Stimulated activated CD4-positive, alpha-beta T cell treated with anti-CD3 and anti-CD28 coated beads, Interleukin-2, amount 100 ng/mL, for 48 hours (primary cell): ENCODE measurements at places on chromosomes 12 and 14.

DNA sequence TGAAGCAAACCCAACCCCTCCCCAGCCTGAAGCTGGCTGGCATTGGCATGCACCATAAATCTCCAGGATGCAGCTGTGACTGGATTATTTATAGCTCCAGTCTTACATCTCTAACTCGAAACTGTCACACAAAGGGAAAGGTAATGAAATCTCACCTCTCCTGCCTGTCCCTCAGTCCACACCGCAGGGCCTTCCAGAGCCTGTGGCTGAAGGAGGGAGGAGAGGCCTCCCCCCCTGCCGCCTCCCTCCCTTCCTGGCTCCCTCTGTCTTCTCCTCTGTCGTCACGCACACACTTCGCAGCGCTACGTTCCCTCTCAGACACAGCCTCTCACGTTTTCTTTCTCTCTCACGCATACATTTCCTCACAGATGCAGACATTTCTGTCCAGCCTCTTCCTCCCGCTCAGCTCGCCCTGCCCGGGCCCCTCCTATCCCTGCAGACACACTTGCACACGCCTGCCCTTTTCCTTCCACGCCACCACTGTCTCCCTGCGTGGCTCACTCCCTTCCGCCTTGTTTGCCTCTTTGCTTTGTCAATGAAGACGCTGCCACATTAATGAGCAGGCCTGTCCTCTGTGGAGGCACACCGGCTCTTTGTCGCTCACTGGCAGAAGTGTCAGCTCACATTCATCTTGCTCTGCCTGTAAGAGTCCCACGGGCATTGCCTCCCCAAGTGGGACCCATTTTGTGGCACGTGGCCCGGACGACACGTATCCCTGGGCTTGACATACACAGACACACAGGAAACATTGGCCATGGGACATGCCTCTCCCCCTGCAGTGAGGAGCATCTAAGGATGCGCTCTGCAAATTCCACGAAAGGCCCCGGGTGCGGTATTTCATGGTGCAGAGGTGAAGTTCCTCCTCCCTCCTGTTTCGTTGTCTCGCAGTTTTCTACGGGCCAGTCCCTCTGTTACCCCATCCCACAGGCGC lies 27.9 kb downstream of the IRF2BPL start:
- no peak for DNase-seq

- DNase-seq: no peak
Measured at GRCh38 chr12:71270057-71270456, 112.3 kb upstream of the TSPAN8 start.

DNA sequence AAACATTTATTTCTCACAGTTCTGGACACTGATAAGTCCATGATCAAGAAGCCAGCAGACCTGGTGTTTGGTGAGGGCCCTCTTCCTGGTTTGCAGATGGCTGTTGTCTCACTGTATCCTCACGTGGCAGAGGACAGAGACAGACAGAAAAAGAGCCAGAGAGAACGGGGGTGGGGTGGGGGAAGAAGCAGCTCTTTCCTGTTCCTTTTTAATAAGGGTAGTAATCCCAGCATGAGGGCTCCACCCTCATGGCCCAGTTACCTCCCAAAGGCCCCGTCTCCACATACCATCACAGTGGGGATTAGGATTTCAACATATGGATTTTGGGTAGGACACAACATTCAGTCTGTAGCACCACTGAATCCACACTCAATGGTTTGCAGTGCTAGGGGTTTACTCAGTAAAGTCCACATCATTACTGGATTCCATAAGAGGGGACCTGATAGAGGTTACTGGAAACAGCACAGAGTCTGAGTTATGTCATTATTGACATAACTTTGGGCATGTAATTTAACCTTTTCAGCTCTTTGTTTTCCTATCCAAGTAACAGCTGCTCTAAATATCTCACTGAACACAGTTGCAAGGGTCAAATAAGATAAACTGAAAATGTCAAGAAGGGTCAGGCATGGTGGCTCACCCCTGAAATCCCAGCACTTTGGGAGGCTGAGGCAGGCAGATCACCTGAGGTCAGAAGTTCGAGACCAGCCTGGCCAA lies 53.2 kb downstream of the RPAP3 start:
- no peak for DNase-seq

DNA sequence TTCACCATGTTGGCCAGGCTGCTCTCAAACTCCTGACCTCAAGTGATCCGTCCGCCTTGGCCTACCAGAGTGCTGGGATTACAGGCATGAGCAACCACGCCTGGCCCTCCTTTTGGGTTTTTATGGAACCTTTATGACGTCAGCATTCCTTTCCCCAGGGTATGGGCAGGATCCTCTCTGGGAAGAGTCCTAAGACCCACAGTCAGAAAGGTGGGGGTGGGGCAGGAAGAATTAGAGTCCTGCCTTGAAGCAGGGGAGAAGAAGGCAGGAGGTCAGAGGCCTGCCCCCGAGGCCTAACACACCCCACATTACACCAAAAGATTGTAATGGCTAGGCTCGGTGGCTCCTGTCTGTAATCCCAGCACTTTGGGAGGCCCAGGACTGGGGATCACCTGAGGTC lies 30.8 kb upstream of the CDK17 start:
- no peak for DNase-seq

DNA sequence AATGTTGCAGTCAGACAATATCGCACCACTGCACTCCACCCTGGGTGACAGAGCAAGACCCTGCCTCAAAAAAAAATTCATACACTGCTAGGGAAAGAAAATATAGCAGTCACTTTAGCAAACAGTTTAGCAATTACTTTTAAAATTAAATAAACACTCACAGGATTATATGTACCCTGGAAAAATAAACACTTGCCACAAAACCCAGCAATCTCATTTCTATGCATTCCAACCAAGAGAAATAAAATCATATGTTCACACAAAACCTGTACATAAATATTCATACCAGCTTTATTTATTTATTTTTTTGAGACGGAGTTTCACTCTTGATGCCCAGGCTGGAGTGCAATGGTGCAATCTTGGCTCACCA lies 20.2 kb downstream of the ATXN2 start:
- DNase-seq: no peak

- no peak for DNase-seq
Measured at GRCh38 chr12:15193946-15194345, 27.3 kb downstream of the RERG start.

DNA sequence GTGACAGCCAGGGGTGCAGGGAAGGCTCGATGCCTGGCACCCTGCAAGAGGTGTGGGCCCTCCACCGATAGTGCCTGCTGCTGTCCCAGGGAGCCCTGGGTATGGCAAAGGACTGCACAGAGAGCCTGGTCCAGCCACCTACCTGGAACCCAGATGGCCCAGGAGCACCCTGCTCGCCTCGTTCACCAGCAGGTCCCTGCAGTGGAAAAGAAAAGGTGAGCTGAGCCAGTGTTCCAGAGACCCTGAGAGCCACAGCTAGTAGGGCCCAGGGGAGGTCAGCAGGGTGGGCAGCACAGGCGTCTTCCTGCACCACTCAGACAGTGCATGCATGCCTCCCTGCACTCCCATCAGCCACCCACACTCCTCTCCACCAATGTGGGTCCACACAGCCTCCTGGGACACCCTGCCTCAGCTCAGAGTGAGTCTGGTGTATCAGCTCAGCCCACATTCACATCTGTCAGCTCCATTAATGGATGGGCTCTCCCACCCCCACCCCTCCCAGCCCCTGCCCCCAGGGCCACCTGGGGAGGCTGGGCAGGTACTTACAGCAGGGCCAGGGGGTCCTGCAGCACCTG lies 20.2 kb downstream of the TMEM106C start:
- DNase-seq: no peak

DNA sequence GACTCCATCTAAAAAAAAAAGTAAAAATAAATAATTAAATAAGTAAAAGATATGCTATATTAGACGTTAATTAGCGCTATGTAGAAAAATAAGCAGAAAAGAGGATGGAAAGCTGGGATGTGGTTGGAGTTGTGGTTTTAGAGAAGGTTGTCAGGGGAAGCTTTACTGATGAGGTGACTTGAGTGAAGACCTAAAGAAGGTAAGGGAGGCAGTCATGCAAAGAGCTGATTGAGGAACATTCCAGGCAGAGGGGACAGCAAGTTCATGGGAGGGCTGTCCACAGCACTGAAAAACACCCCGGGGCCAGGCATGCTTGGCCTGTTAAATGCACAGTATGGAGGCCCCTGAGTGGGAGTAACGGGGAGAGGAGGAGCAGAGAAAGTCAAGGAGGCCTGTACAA lies 15.7 kb downstream of the SMAGP start:
- no peak for DNase-seq
